NCI-H146 (cell line): ENCODE measurements at places on chromosomes 5 and 9.

DNA sequence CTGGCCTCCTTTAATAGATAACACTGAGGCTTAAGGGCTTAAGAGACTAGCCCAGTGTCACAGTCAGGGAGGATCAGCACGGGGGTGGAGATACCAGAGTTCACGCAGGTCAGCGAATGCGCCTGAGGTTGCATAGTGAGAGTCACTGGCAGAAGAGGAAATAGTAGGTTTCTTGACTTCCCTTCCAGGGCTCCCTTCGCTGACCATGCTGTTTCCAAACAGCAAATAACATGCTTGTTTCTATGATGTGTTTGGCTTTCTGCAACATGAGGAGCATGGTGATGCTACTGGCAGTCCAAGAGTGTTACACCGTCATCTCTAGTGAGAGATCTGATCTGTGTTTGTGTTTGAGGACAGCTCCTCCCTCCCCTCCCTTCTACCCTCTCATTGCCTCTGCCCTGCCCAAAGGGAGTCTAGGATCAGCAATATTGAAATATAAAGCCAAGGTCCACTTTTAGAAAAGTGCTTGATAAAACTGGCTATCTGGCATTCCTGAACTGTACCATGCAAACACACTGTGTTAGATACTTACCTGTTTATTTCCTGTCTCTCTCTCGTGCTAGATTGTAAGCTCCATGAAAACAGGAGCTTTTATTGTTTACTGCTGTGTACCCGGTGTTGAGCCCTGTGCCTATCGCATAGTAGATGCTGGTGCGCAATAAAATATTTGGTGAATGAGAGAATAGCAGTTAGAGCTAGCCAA is 12.3 kb downstream of the TLE4 start:
- DNase-seq, result no peak

- DNase-seq, result no peak
Observed at GRCh38 chr5:151881621-151882225, 42.9 kb downstream of the GLRA1 start.

DNA sequence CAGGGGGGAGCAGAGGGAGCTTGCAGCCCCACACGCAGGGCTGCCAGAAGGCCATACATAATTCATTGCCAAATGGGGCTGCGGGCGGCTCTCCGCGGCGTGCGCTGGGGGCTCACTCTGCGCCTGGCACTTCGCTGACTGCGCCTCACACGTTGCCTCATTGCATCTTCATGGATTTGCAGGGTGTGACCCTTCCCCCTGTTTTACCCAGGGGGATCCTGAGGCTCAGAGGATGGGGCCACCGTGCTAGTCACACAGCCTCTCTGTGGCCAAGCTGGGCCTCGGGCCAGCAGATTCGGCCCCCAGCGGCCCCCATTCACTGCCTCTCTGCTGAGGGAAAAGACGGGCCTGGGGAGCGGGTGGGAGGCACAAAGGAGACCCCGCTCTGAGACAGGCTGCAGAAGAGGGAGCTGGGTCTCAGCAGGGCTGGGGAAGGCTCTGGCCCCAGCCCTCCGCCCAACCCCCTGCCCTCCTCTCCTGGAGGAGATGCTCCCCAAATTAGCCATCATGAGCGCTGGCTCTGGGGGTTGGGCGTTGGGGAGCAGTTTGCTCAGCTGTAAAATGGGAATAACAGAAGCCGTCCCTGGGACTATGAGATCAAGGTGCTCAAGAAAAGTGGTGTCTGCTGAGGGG is 115.5 kb downstream of the C9orf50 start:
- DNase-seq, result no peak

DNA sequence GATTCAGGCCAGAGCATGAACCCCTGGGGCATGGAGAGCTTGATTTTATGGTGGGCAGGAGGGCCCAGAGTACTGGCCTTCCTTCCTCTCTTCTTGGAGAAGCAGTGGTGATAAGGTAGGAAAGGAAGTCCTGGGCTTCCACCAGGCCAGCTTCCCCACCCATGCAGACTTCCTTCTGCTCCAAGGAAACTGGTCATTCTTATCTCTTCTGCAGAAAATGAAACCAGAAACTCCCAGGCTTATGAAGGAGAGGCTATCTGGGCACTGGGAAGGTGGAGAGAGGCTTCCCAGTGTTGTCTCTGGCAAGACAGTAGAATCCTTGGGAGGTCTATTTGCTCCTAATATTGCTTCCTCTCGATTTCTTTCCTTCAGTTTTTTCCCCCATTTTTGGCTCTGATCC is 110.5 kb upstream of the EQTN start:
- DNase-seq, result no peak

DNA sequence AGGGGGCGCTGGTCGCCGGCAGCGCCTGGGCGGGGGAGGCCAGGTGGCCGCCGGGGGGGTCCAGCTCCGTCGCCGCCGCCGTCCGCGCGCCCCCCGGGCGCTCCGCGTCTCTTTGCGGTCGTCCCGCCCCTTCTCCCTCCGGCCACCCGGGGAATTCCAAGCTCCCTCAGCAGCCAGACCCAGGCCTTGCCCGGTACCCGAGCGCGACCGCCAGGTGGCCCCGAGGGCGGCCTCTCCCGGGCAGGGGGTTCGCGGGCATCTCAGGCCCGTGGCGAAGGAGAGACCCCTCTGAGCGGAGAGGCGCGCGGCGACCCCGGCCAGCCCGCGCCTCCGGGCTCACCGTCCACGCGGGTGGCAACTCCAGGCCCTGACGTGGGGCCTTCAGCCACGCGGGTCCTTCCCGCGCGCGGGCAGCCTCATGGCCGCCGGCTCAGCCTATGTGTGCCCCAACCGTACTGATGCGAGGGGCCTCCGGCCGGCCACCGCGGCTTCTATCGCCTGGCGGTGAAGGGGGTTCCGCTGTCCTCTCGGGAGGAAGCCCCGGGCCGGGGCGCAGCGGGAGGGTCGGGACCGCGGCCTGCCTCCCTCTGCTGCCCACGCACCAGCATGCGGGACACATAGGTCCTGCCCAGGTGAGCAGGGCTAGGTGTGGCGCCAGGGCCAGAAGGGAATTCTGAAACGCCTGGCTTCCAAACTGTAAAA is 529 bp upstream of the NRARP start:
- DNase-seq, result peak; percentile 84
